ENCODE measurements at places on chromosomes 1 and 21.
A peak's percentile ranks its signal among the peaks of the same experiment; 100 is the strongest.

GRCh38 chr1:184223216-184223615 is 163.6 kb upstream of the C1orf21 start:
- no peak for DNase-seq

DNA sequence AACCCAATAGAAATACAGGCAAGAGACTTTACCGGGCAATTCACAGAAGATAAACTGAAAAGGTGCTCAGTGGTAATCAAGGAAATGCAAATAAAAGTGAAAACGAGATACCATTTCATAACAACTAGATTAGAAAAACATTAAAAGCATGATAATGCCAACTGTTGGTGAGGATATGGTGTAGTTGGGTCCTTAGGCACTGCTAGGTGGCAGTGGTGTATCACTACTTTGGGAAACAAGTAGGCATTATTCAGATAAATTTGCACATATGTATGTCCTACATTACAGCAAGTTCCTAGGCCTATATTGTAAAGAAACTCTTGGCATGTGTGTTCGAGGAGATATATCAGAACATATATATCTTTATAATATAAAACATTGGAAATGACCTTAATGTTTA is 31.0 kb downstream of the AZIN2 start:
- peak; percentile 13 for DNase-seq

- DNase-seq, result no peak
These were observed 32.0 kb downstream of the NTPCR start for GRCh38 chr1:232982238-232982944.

DNA sequence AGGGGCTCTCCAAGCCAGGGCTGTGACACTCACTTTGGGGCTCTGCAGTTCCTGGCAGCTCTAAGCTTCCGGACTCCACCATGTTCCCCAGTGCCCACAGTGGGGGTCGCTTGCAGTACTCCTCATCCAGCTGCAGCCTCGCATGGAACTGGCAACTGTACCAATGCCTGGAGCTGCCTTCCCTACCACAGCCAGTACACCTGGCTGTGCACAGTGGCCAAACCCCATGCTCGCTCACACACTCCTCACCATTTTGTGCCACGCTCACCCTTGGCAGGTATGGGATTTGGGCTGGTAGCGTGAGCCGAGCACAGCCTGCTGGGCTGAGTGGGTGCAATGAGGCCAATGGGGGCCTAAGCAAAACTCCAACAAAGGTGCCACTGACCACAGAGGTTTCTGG is 1369.9 kb downstream of the KCNT2 start:
- no peak for DNase-seq

- peak; percentile 23 for DNase-seq
These were observed 33.0 kb downstream of the URB1 start for GRCh38 chr21:32359719-32360260.
